ENCODE measurements at places on chromosomes 12 and 14.

GRCh38 chr12:9052610-9053009 is 63.1 kb downstream of the A2M start:
- DNase-seq, result no peak

- DNase-seq, result no peak
Observed at GRCh38 chr14:52868911-52869618, 77.7 kb upstream of the GNPNAT1 start.

GRCh38 chr12:92492291-92492690 is 210.5 kb upstream of the PLEKHG7 start:
- DNase-seq, result no peak

DNA sequence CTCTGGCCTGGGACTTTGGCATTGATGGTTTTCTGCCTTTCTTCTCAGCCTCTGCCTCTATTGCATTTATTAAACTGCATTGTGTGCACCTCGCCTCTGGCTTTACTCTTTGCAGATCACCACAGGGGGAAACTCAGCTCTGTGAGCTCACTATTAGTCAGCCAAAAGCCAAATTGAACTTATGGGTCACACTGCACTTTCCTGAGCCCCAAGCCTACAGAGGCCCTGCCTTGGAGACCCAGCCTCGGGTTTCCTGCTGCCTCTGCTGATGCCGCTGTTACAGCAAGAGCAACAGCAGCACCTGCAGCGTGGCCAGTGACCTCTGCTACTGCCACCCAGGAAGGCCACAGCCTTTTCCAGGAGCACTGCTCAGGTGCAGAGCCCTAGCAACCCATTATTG is 122.5 kb downstream of the DAD1 start:
- no peak for DNase-seq

- DNase-seq, result no peak
Observed at GRCh38 chr12:123061441-123062205, 81.1 kb downstream of the ARL6IP4 start.

DNA sequence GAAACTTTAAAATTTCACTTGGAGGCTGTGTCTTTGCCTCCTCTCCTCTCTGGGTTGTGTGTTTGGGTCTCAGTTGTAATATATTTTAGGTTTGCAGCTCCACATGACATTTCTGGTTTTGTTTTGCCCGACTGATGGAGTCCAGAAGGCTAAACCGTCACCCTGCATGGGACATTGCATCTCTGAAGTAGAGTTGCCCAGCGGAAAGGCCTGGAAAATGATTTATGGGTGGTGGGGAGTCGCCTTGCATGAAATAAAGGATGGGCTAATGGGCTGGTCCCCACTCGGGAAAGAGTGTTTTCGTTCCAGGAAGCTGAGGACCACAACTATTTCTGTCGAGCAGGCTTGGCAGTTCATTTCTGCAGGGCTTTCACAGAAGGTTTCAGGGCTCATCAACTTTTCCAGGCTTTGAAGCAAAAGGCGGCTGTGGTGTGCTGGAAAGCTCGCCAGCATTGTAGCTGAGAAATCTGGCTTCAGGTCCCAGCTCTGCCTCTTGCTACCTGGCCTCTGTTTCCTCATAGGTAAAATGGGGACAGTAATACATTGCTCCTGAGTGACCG is 74.8 kb upstream of the GSC start:
- no peak for DNase-seq

DNA sequence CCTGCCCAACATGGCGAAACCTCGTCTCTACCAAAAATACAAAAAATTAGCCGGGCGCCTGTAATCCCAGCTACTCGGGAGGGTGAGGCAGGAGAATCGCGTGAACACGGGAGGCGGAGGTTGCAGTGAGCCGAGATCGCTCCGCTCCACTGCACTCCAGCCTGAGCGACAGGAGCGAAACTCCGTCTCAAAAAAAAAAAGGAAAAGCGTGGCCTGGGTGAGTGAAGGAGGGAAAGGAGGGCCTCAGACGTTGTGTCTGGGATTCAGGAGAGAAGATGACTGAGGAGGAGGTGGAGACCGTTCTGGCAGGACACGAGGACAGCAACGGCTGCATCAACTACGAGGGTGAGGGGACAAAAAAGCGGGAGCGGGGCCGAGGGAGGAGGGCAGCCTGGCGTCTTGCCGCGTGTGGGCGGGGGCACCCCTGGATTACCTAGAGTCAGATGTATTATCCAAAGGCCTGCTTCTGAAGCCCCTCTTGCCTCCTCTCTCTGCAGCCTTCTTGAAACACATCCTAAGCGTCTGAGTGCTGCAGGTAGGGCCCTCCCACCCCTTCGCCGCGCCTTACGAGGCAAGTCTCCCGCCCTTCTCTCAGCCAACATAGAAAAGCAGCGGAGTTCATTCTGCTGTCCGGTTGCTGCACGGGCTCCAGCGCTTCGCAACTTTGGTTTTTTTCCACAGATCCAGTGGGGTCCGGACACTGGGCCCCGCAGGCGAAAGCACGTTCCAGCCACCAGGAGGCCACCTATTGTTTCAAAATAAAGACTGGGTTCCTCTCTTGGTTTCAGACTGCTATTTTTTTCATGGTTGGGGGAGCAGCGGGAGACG is 744 bp upstream of the MYL6 start:
- DNase-seq, result peak; percentile 90

- DNase-seq, result no peak
Observed at GRCh38 chr12:111616177-111616623, 17.1 kb upstream of the ATXN2 start.

DNA sequence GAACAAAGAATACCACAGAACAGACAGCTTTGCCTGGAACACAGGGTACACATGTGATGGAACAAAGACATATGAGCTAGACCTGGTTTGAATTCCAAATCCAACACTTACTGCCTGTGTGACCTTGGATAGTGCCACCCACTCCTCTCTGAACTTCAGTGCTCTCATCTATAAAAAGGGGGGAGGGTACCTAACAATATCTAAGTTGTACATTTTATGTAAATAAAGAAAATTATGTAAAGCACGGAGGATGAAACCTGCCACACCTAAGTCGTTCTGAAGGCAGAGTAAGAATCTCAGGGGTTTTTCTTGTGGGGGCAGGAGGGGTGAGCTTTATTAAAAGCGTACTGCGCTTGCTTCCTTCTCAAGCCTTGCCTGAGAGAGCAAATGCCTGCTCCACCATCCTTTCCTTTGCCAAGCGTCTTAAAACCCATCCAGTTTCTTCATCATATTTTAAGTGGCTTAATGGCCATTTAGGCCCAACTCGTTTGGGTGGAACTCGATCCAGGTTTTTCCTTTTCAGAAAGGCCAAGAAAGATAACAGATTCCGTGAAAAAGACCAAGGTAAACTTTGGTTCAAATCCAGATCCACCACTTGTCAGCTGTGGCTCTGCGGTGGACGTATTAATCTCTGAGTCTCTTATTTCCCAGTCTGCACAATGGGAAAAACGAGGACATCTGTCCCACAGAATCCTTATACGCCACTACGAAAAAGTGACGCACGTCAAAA is 946 bp downstream of the DDX24 start:
- DNase-seq, result peak; percentile 65

- DNase-seq, result no peak
Observed at GRCh38 chr12:38484821-38485449, 168.4 kb downstream of the ALG10B start.

- DNase-seq, result no peak
Observed at GRCh38 chr14:81519200-81520011, 14.2 kb downstream of the SEL1L start.

DNA sequence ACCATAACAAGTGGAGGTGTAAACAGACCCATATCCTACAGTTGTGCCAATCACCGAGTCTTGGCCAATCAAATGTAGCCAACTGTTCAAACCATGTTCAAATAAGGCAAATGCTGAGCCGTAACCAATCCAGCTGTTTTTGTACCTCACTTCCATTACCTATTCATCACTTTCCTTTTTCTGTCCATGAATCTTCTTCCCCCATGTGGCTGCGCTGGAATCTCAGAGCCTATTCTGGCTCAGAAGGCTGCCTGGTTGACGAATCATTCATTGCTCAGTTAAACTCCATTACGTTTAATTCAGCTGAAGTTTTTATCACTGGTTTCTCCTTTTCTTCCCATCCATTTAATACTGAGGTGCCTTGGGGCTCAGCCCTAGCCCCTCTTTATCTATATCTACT is 71.1 kb downstream of the TBC1D30 start:
- no peak for DNase-seq

- DNase-seq, result no peak
Observed at GRCh38 chr14:105433161-105433605, 13.6 kb downstream of the MTA1 start.

DNA sequence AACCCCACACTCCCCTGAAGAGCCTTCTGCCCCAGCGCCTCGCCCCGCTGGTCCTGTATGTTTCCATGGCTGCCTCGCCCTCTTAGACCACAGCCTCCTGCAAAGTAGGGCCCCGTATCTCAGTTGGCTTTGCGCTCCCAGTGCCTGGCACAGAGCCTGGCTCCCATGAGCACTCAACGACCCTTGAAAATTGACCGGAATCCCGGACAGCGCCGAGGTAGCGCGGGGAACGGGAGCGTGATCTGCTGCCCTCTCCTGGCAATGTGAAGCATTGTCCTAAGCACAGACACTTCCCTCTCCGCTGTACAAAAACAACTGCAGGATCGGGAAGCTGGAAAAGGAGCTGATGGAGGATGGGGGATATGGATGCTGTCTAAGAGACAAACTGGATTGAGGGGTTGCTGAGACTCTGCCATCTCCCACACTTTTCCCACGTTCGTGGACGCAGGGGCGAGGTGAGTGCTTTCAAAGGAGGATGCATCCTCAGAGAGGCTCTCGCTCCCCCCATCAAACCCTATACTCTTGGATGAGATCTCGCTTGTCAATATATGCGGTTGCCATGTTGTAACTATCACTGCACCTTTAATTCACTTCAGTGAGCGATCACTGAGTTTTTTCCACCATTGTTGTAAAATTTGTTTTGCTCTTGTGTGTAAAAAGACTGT is 10.7 kb upstream of the FKBP4 start:
- DNase-seq, result peak; percentile 75

- DNase-seq, result no peak
Observed at GRCh38 chr12:92504594-92504981, 198.2 kb upstream of the PLEKHG7 start.

DNA sequence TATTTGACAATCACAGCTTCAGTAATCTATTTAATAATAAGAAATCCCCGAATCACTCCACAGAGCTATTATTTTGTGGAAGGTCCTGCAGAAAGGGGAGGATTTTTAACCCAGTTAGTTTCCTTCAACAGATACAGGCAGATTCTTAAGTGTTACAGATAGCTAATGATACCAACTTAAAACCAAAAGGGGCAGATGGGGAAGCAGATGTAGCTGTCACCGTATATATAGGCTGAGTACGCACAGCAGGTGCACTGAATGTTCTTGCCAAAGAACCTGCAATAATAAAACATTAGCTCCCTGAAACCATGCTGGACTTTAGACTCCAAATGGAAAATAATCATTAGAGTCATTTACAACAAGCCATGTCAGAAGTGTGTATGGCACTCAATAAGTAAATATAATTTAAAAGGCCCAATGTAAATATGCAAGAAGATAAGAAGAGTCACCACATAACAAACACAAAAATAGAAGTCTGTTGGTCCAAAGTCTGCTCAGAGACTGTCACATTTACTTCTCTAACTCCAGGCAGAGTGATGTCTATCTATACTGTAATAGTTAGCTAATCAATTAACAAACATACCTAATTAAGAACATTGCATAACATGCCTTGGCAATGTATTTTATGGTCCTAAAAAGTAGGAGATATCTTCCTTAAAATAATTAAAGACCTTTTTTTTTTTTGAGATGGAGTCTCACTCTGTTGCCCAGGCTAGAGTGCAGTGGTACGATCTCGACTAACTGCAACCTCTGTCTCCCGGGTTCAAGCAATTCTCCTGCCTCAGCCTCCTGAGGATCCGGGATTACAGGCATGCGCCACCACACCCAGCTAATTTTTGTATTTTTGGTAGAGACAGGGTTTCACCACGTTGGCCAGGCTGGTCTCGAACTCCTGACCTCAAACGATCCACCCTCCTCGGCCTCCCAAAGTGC is 78.8 kb downstream of the SEC23A start:
- no peak for DNase-seq

DNA sequence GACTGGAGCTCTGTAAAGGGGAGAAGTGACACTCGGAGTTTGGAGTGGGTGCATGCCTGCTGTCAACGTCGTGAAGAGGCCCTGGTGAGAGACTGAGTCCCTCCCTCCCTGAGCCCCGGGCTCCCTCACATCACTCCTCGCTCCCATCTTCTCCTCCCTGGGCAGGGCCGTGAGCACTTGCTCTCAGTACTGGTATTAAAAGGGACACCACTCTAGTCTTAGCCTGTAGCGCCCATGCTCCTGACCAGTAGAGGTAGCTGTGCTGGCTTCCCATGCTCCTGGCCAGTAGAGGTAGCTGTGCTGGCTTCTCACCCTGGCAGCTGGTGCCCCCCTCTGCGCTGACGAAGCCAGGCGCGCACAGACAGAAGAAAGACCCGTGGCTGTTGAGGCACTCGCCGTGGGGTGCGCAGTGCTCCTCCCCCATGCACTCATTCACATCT is 14.7 kb downstream of the ISCA2 start:
- no peak for DNase-seq

DNA sequence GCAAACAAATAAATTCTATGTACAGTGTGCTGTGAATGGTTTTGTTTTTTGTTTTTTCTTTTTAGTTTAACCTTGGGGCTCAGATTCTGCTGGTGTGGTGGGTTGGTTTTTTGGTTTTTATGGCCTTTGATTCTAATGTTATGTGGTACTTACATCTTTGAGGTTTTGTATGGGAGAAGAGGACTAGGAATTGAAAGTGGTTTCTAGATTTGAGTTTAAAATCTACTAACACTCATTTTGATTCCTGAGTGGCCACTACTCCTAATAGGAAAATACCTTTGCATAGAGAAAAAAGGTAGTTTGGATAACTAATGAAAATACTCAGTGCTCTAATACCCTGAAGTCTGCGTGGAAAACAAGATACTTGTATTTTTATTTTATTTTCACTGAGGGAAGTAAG is 137.7 kb downstream of the MON2 start:
- DNase-seq, result no peak

DNA sequence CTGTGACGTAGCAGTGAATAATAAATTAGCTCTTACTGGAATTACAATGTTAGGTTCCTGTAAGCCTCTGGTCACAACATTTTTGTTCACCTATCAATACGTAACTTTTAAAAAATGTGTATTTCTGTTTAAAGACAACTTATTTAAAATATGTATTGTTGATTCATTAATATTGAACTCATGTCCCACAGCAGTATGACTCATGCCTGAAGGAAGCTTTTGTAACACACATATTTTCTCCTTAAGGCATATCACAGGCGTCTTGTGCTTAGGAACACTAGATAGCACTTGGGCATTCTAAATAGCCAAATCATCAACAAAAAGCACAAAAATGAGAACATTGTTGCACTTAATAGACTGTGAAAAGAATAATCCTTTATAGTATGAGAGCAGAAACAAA is 92.5 kb downstream of the GPHN start:
- peak; percentile 4 for DNase-seq

- no peak for DNase-seq
Observed at GRCh38 chr12:58727521-58727920, 192.8 kb downstream of the LRIG3 start.

GRCh38 chr14:83757916-83758315 is 1772.0 kb upstream of the FLRT2 start:
- no peak for DNase-seq

Data from Karpas-422 (cell line).